ENCODE measurements at places on chromosomes 4 and X.

- peak; percentile 84 for DNase-seq
These were observed 55.7 kb upstream of the PPARGC1A start for GRCh38 chr4:23945451-23946017.

GRCh38 chr4:25925486-25926201 lies 11.6 kb downstream of the SMIM20 start:
- no peak for DNase-seq

DNA sequence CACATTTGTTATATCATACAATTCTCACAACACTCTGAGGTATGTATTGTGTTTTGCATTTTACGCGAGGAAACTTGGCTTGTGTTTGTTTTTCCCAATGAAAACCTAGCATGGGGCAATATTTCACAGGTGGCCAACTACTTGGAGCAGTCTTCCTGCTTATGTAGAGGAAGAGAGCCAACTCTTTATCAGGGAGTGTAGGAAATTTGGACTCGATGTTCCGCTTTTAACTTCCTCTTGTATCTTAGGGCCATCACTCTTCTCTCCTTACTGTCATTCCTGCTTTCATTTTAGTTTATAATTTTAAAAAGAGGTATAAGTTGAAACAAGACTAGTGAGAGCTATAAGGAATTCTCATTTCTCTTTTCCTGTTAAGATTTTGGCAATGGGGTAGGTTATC lies 107.7 kb upstream of the RPS6KA3 start:
- no peak for DNase-seq

DNA sequence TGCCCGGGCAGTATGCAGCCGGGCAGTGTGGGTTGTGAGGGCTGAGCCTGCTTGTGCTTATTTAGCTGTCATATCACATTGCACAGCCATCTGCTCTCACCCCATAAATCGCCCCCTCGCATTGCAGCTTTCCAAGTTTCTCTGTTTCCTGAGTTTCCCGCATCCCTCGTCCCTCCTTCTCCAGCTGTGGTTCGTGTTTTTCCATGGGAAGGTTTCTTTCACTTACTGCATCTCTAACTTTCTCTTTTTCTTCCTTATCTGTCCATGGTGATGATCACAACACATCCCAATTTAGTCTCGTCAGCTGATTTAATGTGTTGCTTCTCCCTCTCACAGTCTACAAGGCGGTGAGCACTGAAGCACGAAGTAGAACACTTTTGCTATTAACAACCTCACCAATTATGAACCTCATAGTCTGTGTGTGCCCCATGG lies 118.1 kb downstream of the ENPP6 start:
- DNase-seq: no peak

- DNase-seq: no peak
These were observed 45.5 kb downstream of the STAP1 start for GRCh38 chr4:67604029-67604381.

DNA sequence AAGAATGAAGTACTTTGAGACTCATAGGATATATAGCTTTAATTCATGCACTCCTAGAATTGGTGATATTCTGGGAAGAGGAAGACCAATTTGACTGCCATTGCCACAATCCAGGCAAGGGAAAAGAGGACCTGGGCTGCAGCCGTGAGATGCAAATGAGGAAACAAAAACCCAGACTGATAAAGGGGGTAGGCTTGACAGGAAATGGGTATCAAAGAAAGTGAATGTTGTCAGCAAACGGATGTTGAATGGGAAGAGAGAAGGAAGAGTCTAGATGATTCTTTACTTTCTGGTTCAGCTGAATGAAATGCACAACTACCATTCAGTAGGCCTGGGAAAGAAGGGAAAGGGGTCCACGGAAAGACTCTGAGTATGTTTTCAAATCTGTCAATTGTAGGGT lies 17.1 kb upstream of the ARHGEF6 start:
- peak; percentile 11 for DNase-seq

DNA sequence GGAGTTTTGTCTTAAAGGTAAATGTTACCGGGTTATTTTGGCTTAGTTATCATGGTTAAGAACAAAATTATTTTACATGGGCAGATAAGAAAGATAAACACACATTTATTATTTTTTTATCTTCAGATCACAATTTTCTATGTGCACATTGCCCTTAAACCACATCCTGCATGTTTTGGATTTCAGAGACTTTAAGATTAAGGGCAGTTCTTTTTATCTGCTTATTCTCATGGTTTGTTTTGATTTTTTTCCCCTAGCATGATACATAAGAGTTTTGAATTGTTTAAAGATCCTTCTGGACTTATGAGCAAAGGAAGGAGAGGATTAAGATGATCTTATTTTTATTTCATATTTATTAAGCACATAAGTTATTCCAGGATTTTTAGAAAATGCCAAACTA lies 190.1 kb upstream of the BMP3 start:
- DNase-seq: no peak

GRCh38 chr4:37389967-37390580 lies 145.5 kb downstream of the NWD2 start:
- peak; percentile 71 for DNase-seq

GRCh38 chr4:183797445-183798300 lies 107.4 kb upstream of the STOX2 start:
- peak; percentile 45 for DNase-seq

GRCh38 chrX:53599781-53600396 lies 86.6 kb downstream of the HUWE1 start:
- DNase-seq: no peak

DNA sequence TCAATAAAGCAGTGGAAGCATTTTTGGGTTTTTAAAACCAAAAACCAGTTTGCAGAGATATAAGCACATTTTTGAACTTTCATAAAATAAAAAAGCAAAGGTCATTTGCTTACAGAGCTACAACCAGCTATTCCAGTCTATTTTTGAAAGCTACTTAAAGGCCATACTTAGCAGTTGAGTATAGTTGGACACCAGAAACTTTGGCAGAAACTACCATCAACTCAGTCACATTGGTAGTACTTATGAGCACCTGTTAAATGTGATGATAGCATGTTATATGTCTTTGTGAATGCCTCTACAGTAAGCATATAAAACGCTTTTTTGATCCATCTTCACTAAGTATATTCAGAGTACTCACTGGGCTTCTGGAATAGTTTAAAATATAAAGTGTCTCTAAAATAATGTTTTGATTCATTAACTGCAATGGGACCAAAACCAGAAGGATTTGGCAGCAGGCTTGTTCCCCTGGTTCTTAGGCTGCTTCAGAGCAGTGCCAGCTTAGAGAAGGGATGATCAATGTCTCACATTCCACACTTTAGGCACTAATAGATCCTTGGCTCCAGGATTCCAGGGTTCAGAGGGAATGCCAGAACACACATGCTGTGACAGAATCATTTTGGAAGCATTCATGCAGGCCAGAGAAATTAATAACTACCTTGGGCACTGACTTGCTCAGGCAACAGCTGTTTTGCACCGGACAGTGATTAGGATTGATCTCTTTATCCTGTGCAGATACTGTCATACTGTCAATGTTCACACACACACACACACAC lies 103.9 kb downstream of the IQCM start:
- no peak for DNase-seq

DNA sequence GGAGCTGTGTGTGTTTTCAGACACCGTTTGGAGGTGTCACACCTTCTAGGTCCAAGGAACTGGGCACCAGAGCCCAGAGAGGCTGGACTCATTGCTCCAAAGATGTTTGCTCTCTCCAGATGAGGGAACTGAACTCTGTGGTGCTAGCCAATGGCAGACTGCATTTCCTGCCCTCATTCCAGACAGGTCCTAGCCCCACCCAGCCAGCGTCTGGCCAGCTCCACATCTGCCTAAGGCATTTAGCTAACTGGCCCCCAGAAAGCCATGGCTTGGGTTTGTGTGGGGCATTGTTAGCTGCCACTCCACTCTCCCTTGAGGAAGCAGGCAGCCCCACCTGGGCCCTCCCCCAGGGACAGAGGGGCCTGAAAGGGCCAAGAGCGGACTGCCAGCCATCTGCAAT lies 11.4 kb downstream of the FGD1 start:
- no peak for DNase-seq

- peak; percentile 79 for DNase-seq
These were observed 190.4 kb downstream of the AR start for GRCh38 chrX:67734111-67734753.

- DNase-seq: no peak
These were observed 635.2 kb upstream of the FRG1 start for GRCh38 chr4:189305500-189305899.

GRCh38 chr4:156774422-156774821 lies 197.2 kb downstream of the PDGFC start:
- DNase-seq: no peak

GRCh38 chr4:52106660-52107059 lies 55.6 kb downstream of the SPATA18 start:
- DNase-seq: no peak

DNA sequence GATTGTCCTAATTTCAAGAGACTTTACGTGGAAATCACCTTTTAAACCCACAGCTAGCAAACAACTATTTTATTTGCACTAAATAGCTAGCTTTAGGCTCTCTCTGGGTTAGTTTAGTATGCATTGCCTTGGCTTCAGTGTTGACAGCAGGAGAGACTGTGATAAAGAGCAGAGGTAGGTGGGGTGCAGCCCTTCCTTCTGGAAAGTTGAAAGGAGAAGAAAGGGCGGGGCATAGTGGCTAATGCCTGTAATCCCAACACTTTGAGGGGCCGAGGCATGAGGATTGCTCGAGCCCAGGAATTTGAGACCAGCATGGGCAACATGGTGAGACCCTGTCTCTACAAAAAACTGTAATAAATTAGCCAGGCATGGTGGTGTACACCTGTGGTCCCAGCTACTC lies 29.0 kb upstream of the TMEM154 start:
- DNase-seq: no peak

DNA sequence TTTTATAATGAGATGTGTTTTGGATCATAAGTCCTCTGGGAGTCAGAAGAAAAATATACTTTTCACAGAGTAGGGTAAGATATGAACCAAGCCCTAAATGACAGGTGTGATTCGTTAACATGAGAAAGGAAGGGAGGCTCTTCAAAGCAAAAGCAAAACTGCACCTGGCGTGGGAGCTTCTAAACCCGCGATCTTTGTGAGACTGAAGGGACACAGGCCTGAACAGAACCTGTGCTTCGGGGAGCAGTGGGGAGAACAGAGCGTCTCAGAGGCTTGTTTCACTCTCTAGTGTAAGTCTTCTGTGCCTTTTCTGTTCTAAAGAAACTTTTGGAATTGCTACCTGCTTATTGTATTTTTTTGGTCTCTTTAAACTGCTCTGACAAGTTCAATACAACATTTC lies 30.2 kb upstream of the CYP4V2 start:
- no peak for DNase-seq

DNA sequence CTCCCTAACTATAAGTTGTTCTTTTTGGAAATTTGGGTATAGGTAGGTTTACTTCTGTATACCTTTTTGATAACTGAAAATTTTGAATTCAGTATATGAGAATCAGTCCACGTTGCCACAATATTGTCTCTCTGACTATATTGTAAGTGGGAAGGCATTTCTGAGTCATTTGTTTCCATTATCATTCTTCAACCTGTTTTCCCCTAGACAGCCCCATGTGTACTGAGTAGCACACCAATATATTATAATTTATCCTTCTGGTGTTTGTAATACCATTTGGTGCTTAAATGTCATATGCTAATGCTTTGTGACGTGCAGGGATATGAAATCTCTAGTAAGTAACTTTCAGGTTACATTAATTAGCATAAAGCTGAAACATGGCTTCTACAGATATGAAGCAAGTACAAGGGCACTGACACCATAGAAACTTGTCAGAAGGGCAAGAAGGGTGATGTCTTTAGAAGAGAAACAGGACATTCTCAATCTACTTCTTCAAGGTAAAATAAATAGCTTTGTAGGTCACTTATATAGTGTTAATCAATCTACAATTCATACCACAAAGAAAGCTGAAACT lies 27.7 kb downstream of the PAK3 start:
- DNase-seq: no peak

DNA sequence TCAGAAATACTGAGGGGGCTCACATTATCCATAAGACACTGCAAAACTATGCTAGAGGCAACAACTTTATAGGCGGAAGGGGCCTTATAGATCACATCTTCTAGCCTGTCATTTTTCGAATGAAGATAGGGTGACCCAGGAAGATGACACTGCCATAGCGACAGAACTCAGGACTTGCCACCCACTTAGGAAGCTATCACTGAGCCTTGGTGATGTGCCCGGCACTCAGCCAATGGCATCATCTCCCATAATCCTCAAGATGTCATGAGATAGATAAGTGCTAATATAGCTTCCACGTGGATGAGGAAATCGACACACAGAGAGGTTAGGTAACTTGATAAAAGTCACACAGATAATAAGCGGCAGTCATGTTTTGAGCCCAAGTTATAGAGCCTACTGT lies 346.6 kb downstream of the DHX15 start:
- DNase-seq: no peak

DNA sequence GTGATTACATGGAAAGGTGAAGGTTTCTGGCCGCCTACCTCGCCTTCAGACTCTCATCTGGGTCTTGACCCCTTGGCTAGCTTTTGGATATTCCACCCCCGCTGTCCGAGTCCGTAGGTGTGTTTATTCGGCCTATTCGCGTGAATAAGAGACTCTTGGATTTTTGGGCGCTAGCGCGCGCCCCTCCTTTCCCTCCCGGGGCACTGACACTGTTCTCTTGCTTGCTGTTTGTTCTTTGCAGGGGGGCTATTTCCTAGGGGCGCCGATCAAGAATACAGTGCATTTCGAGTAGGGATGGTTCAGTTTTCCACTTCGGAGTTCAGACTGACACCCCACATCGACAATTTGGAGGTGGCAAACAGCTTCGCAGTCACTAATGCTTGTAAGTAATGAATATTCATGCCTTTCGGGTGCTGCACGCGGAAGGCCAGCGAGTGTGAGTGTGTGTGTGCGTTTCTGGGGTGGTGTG lies 932 bp downstream of the GRIA2 start:
- no peak for DNase-seq

GRCh38 chr4:155587766-155588165 lies 78.9 kb upstream of the GUCY1A1 start:
- DNase-seq: no peak

GRCh38 chr4:57672846-57673433 lies 562.8 kb upstream of the IGFBP7 start:
- DNase-seq: no peak

DNA sequence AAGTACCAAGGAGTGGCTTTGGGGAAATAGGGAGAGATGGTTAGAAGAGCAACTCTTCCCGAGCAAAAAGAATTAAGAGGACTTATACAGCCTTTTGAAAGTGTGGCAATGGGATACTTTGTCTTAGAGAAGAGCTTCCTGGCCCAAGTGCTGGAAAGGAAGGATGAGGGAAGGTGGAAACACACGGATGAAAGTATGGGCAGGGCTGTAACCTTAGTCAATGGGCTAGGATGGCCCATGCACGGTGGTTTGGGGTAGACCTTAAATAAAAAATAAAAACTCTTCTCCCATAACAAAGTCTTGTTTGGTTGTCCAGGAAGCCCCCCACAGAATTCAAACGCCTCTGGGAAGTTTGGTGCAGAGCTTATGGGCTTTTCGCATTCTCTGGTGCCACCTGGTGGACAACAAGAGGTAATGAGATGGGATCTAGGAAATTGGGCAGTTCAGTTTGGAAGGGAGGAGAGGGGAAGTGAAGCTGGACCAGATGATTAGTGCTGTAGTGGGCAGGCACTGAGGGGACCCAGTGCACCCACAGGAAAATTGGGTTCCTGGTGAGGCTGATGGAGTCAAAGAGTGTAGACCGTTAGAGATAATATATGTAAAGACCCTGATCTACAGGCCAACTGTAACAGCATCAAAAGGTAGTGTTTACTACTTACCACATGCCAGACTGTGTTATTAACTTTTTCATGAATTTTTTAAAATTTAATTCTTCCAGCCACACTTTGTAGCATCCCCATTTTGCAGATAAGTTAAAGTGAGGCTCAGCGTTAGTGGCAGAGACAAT lies 13.8 kb upstream of the ENOX2 start:
- DNase-seq: peak; percentile 42

All from HL-60 (cell line).